ENCODE measurements at places on chromosomes 2 and 18. TPM values are rescaled to one million over a fixed set of nuclear protein-coding genes. Genes with fewer than 3 reads are reported as not detected.

GCKR gene
- 0.17 TPM for total RNA-seq

SIX3 gene
- not detected for total RNA-seq

ACTR1B gene
- 62.2 TPM for total RNA-seq

SMPD4 gene
- total RNA-seq = 31.0 TPM

IL36B gene
- not detected for total RNA-seq

NIF3L1 gene
- total RNA-seq = 25.2 TPM

TEKT4 gene
- total RNA-seq = not detected

ALPP gene
- under 0.01 TPM for total RNA-seq

SLC19A3 gene
- total RNA-seq = 0.29 TPM

EML6 gene
- total RNA-seq = 0.66 TPM

ZNF521 gene
- total RNA-seq = 42.6 TPM

MOGAT1 gene
- total RNA-seq = not detected

REEP1 gene
- 0.15 TPM for total RNA-seq

EPB41L3 gene
- 56.6 TPM for total RNA-seq

TMEM182 gene
- 2.0 TPM for total RNA-seq

SGPP2 gene
- total RNA-seq = not detected

RAPGEF4 gene
- 0.66 TPM for total RNA-seq

TEX44 gene
- not detected for total RNA-seq

FIGN gene
- 1.2 TPM for total RNA-seq

LYPD6B gene
- not detected for total RNA-seq

DYSF gene
- 0.15 TPM for total RNA-seq

SAG gene
- total RNA-seq = not detected

HNMT gene
- total RNA-seq = 20.8 TPM

UNC80 gene
- total RNA-seq = not detected

STPG4 gene
- total RNA-seq = 0.17 TPM

FEV gene
- under 0.01 TPM for total RNA-seq

FAHD2B gene
- 8.3 TPM for total RNA-seq

DNAJC5G gene
- total RNA-seq = not detected

HRH4 gene
- total RNA-seq = under 0.01 TPM

HAAO gene
- total RNA-seq = 6.3 TPM

CABYR gene
- total RNA-seq = 7.7 TPM

BIN1 gene
- total RNA-seq = 40.4 TPM

CPO gene
- 0.17 TPM for total RNA-seq

NCKAP5 gene
- 3.5 TPM for total RNA-seq

SLC9A4 gene
- total RNA-seq = not detected

KIF1A gene
- total RNA-seq = not detected

UGT1A3 gene
- not detected for total RNA-seq

All from smooth muscle cell of trachea (primary cell).